ENCODE measurements at places on chromosomes 7 and 10.

- peak; percentile 32 for DNase-seq
These were observed 89.2 kb downstream of the CARD11 start for GRCh38 chr7:2954433-2954853.

DNA sequence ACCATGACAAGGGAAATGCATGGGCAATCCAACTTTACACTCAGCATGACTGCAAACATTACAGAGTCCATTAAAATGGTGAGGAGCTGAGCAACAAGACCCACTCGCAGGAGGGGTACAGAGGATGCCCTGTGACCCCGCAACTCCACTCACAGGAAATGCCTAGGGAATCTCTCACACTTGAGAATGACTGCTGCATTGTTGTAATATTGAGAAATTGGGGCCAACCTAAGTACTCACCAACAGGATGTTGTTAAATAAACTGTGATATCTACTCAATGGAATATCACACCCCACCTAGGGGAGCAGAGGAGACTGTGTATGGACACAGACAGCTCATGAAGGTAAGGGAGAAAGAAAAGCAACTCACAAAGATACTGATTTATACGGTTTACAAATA lies 53.4 kb upstream of the CAMK2B start:
- no peak for DNase-seq

- no peak for DNase-seq
These were observed 36.9 kb downstream of the ZNRF2 start for GRCh38 chr7:30321089-30321881.

- DNase-seq: peak; percentile 13
These were observed 169.4 kb upstream of the EEPD1 start for GRCh38 chr7:35983626-35984025.

GRCh38 chr10:123879606-123880257 lies 11.9 kb downstream of the CPXM2 start:
- no peak for DNase-seq

DNA sequence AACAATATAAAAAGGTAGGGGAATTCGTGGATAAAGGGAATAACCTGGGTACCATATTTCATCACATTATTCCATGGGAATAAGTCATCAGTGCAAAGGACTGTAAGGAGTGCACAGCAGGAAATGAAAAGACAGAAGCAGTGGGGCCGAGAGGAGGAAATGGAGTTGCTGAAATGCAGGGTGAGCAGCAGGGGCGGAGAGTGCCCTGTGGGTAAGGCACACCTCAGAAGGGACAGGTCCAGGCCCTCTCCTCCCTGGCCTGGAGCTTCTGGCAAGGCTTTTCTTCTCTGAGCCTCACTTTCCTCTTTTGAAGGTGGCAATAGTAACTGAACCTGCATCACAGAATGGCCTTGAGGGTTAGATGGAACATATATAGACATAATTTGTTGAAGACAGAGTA lies 26.2 kb downstream of the IKZF1 start:
- no peak for DNase-seq

GRCh38 chr10:52040486-52040885 lies 273.6 kb upstream of the DKK1 start:
- no peak for DNase-seq

DNA sequence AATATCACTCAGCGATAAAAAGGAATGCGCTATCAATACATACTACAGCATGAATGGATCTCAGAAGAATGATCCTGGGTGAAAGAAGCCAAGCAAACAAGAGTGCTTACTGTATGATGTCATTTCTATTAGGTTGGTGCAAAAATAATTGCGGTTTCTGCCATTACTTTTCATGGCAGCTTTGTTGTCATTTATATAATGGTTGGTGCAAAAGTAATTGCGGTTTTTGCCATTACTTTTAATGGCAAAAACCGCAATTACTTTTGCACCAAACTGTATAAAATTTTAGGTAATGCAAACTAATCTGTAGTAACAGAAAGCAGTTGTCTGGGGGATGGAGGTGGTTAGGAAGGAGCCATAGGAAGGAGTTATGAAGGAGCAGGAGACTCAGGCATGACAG lies 318.3 kb upstream of the ZMIZ1 start:
- no peak for DNase-seq

DNA sequence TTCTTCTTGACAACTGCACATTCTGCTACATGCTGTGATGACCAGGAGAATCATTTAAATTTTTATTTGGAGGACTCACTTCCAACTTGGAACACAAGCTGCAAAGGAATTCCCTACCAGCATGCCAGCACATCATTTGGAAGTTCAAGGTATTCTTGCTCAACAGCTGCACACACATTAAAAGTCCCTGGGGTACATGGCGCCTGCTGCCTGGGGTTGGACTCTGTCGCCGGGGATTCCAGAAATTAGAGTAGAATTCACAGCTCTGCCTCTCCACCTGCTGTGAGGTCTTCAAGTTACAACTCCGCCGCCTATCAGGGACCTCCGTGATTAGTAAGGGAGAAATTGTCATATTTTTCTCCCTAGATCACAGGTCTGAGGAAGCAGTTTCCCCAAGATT lies 1.1 kb downstream of the ZNF32 start:
- no peak for DNase-seq

DNA sequence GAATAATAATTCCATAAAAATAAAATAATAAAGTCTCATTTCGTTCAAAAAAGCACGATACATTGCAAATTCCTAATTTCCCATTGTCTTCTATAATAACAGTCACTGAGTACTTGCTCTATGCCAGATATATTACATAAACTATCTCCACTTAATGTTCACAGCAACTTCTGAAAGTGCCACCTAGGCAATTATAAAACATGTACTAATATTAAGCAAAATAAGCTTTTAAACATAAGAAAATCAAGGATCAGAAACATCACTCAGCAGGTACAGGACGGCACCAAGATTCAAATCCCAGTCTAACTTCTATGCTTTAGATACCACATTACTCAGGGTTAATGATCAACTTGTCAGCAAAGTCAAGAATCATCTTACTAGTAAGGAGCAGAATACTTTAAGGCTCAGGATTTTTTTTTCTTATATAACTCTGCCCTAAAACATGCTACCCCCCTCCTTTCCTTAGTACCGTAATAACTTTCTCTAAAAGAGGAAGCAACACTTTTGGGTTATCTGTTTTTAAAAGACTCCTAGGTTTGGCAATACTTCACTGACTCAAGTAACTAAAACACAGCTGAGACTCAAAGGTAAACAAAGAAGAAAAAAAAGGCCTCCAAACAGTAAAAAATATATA lies 51.3 kb downstream of the USP6NL start:
- DNase-seq: peak; percentile 76

DNA sequence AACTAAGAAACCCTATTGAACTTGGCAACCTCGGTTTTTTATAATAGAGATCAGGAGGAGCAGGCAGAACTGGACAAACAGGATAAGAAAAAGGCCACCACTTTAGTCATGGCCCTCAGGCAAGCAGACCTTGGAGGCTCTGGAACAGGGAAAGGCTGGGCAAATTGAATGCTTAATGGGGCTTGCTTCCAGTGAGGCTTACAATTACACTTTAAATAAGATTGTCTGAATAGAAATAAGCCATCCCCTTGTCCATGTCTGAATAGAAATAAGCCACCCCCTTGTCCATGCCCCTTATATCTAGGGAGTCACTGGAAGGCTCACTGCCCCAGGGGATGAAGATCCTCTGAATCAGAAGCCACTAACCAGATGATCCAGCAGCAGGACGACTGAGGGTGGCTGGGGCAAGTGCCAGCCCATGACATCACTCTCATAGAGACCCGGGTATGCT lies 40.6 kb downstream of the AKR1B15 start:
- DNase-seq: no peak
